ENCODE measurements at places on chromosomes 3 and 15.

- DNase-seq = no peak
Measured at GRCh38 chr3:108241721-108242120, 19.5 kb upstream of the IFT57 start.

- DNase-seq = no peak
Measured at GRCh38 chr3:169526246-169526645, 137.3 kb downstream of the MECOM start.

DNA sequence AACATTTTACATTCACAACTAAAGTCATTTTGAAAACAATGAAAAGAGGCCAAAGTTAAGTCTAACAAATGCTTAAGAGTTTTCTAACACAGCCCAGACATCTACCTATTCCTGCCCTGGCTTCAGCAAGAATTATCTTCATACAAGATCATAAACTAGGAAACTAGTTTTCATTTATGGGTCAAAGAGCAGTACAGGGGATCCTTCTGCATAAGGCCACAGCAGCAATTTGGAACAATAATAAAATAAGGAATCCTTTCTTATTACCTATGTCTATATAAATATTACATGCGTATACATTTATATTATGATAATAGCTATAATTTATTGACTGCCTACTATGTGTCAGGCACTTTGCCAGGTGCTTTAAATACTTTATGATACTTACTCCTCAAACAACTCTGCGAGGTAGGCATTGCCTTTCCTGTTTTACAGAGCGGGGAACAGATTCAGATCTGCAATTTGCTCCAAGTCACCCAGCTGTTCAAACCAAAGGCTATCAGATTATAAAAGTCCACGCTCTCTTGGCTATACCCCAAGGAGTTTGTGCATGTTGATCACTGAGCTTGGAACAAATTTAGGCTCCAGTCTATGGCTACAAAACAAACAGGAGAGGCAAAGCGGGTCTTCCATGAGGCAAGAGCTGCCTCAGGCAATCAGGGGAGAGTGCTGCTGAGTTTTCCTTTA lies 196.4 kb downstream of the RORA start:
- DNase-seq = no peak

DNA sequence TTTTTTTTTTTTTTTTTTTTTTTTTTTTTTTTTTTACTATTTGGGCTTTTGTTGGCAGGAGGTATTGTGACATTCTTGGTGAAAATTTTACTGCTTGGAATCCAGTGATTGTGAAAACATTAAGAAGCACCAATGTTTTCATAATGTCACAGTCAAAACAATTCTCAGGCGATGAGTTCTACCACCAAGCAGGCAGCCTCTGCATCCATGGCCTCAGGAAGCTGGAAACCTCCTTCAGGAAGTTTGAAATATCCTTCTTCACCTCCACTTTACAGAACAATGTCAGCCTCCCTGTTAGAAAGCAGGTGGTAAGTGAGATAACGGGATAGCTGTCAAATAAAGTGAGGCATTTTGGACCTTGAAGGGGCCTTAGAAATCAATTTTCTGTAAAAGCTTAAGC lies 98.3 kb downstream of the MEX3B start:
- DNase-seq = no peak

GRCh38 chr15:39320355-39320754 lies 260.5 kb upstream of the THBS1 start:
- no peak for DNase-seq

GRCh38 chr3:136882571-136882970 lies 20.6 kb downstream of the NCK1 start:
- DNase-seq = no peak

DNA sequence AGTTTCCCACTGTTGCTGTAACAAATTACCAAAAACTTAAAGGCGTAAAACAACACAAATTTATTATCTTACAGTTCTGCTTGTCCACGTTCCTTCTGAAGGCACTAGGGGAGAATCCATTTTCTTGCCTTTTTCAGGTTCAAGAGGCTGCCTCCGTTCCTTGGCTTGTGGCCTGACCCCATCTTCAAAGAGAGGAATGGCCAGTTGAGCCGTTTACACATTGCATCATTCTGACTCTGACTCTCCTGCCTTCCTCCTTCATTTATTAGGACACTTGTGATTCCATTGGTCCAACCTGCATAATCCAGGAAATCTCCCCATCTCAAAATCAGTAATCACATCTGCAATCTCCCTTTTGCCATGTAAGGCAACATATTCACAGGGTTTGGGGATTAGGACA lies 122.7 kb upstream of the BHLHE40 start:
- no peak for DNase-seq

GRCh38 chr3:64443546-64444381 lies 218.5 kb upstream of the PRICKLE2 start:
- DNase-seq = no peak

DNA sequence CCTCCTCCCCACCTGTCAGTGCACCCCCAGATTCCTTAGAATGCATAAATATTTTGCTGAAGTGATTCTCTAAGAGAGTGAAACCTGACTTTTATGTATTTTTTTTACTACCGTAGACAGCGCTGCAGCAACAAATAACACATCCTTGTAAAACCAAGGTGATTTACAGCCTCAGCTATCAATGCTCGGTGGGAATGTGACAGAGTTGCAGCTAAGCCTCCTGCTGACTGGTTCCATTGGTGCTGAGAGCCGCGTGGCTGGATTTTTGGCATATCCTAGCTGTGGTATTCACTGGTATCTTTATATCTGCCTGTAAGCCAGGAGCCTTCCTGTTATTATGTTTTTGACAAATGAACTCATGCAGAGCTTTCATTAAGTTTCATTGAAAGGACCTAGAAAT lies 11.0 kb downstream of the FGD5 start:
- no peak for DNase-seq

DNA sequence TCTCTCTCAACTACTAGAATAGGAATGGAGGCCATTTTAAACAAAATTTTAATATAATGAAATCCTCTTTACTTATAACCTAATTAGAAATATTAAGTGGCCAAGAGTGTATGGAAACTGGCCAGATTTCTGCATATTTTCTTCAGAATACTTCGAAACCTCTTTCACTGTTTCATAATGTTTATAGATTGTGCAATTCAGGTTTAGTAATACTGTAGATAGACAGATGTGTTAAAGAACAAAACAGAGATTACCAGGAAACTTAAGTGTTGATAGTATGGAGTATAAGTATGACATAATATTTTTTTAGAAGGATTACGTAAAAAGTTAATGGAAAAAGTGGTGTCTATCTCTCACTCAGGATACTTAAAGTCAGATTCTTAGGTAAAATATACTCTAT lies 4.7 kb downstream of the ABHD5 start:
- DNase-seq = no peak

DNA sequence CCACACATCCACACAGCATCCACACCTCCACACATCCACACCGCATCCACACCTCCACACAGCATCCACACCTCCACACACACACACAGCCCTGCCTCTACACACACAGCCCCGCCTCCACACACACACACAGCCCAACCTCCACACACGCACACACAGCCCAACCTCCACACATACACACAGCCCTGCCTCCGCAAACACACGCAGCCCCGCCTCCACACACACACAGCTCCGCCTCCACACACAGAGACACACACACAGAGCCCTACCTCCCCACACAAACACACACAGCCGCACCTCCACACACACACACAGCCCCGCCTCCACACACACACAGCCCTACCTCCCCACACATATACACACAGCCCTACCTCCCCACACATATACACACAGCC lies 4.7 kb downstream of the MESP1 start:
- no peak for DNase-seq

GRCh38 chr15:45399381-45400212 lies 21.3 kb upstream of the GATM start:
- DNase-seq = no peak

DNA sequence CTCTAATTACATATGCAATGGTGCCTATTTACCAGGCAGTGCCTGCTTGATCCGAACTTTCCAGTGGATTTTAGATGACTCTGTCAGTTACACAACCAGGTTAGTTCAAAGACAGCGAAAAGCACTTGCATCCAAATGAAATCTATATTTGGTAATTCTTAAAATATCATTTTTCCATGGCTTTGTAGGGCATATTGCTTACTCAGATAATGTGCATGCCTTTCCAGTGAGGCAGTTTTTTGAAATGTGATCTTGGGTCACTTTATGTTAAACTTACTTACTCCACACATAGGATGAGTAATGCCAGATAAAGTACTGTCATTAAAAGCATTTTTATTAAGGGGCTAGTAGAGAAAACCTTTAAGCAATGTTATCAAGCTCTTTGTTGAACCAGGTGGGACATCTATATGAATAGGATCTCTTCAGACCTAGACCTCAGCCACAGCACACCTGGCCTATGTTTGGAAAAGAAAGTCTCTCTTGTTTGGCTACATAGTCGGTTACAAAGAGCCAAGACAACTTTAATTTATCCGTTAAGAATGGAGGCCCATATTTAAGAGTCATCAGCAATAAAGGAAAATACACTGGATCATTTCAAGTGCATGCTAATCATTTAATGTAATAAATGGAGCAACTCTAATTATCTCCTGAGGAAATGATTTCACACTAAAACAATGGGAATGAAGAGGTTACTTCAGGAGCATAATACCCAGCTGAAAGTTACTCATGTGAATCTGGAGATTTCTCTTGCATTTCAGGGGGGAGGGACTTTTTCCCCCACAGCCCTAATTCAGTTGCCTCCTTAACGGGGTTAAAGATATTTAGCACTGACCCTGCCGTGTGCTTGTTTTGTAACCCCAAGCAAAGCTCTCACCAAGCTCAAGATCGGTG lies 56.3 kb upstream of the TMCO5A start:
- DNase-seq = no peak

DNA sequence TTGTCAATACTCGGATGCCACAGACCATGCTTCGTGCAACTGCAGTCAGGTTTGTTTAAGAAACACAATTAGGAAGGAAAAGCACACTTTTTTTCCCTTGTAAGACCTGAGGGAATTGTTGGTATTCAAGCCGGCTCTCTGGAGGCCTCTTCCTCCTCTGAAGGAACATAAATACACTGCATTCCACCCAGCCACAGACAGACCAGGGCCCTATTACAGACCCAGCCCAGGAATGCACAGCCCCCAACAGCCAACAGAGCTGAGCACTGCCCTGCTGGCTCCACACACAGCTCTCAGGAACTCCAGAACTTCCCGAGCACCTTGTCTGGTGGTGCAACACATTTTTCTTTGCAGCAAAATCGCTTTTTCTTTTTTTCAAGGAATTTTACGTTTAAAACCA lies 488.7 kb upstream of the PROK2 start:
- DNase-seq = no peak

- no peak for DNase-seq
Measured at GRCh38 chr3:118536764-118537163, 497.9 kb downstream of the IGSF11 start.

- no peak for DNase-seq
Measured at GRCh38 chr3:30308131-30308530, 298.3 kb upstream of the TGFBR2 start.
